ENCODE measurements at places on chromosomes 12 and 14.

DNA sequence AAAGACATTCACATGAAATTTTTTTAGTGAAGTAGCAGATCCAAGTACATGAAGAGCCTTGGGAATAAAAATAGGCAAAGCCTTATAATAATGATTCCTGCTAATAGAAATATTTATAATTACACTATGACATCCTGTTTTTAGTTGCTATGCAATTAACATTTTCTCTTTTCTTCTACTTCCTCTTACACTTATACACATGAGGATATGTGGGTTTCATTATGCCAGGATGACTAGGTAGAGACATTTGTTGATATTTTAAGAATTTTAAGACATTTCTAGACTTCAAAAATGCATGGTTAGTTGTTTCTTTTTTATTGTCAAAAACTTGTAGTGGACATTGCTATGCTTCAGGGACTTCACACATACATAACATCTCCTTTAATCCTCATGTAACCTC lies 326.8 kb downstream of the SYT1 start:
- no peak for DNase-seq

DNA sequence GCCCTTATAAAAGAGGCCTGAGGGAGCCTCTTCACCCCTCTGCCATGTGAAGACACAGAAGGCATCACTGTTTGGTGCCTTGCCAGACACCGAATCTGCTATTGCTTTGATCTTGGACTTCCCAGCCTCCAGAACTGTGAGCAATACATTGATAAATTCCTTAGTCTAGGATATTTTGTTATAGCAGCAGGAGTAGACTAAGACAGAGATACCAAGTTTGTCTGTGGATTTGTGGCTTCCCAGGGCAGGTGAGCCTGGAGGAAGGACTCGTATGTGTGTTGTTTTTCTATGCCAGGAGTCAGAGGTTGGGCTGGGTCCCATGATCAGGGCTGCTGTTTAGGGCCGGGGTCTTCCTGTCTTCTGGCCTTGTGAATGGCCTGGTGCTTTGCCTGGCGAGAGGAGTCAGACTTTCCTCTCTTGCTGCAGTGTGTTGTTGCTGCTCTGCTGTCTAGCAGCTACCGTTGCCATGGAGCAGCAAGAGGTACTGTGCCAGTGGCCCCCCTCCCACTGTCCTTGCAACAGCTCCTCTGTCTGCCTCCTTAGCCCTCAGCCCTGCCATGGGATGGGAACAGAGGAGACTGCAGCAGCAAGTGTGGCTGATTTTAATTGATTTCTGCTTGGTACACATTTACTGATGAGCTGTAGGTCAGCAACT lies 111.2 kb downstream of the CHST11 start:
- DNase-seq: no peak

- no peak for DNase-seq
Measured at GRCh38 chr12:104294927-104295668, 8.4 kb upstream of the EID3 start.

- no peak for DNase-seq
Measured at GRCh38 chr12:54988402-54989054, 4.0 kb upstream of the TESPA1 start.
